ENCODE measurements at places on chromosomes 11 and 22. TPM values are rescaled to one million over a fixed set of nuclear protein-coding genes. Genes with fewer than 3 reads are reported as not detected.

Gene SSH3
- 19.9 TPM for total RNA-seq

Gene NPAS4
- total RNA-seq, result not detected

Gene APOL2
- 168 TPM for total RNA-seq

Gene OR51B2
- not detected for total RNA-seq

Gene GGTLC2
- not detected for total RNA-seq

Gene SPECC1L
- 69.2 TPM for total RNA-seq

Gene HEPHL1
- not detected for total RNA-seq

Gene ALDH3B2
- total RNA-seq, result not detected

Gene ANGPTL5
- 0.58 TPM for total RNA-seq

Gene FIBIN
- 2.6 TPM for total RNA-seq

Gene SLC37A2
- total RNA-seq, result 17.5 TPM

Gene DSCAML1
- total RNA-seq, result 0.45 TPM

Gene LSP1
- total RNA-seq, result 46.4 TPM

Gene PGR
- total RNA-seq, result 2.3 TPM

Gene LRRC56
- total RNA-seq, result 0.71 TPM

Gene GGT1
- 4.0 TPM for total RNA-seq

Gene APOBEC3H
- not detected for total RNA-seq

Gene TRIM49
- not detected for total RNA-seq

Gene H19
- total RNA-seq, result 292 TPM

Gene TRPM5
- total RNA-seq, result not detected

Gene CD3G
- 1.1 TPM for total RNA-seq

Gene ZNF280B
- total RNA-seq, result 1.1 TPM

Gene GPR83
- total RNA-seq, result not detected

Gene RAB36
- total RNA-seq, result 3.2 TPM

Gene GLB1L2
- 0.29 TPM for total RNA-seq

Gene ALKBH3
- 31.0 TPM for total RNA-seq

Gene NF2
- total RNA-seq, result 34.1 TPM

Gene GSTT2B
- total RNA-seq, result 3.8 TPM

Gene BEST1
- 13.2 TPM for total RNA-seq

Gene CFAP300
- 3.0 TPM for total RNA-seq

Gene NRIP3
- total RNA-seq, result 0.87 TPM

Gene CRELD2
- total RNA-seq, result 36.5 TPM

Gene TREH
- total RNA-seq, result not detected

Gene PARVG
- 23.0 TPM for total RNA-seq

Gene THAP7
- total RNA-seq, result 15.5 TPM

Gene C11orf52
- total RNA-seq, result 3.1 TPM

Gene PKNOX2
- total RNA-seq, result 2.6 TPM

Gene ALG8
- total RNA-seq, result 46.2 TPM

Gene OR52I1
- total RNA-seq, result not detected

Gene SERHL2
- total RNA-seq, result 1.00 TPM

Gene DEFB131B
- not detected for total RNA-seq

Gene OR52H1
- total RNA-seq, result not detected

Gene MMP1
- total RNA-seq, result 0.26 TPM

Gene UCP2
- 76.8 TPM for total RNA-seq

Data from mesenteric fat pad (tissue), 1 donor.